ENCODE measurements at places on chromosomes 13 and 19. TPM values are rescaled to one million over a fixed set of nuclear protein-coding genes. Genes with fewer than 3 reads are reported as not detected.
A peak's percentile ranks its signal among the peaks of the same experiment; 100 is the strongest.

- no peak for DNase-seq
- H3K27me3 ChIP-seq: no peaks in the 10 kb centered on the region
- no peak overlapping the region for H3K27ac ChIP-seq
- no peaks in the 10 kb centered on the region for H3K36me3 ChIP-seq
Measured at GRCh38 chr13:100234006-100234405, 145.1 kb downstream of the PCCA start.

DNA sequence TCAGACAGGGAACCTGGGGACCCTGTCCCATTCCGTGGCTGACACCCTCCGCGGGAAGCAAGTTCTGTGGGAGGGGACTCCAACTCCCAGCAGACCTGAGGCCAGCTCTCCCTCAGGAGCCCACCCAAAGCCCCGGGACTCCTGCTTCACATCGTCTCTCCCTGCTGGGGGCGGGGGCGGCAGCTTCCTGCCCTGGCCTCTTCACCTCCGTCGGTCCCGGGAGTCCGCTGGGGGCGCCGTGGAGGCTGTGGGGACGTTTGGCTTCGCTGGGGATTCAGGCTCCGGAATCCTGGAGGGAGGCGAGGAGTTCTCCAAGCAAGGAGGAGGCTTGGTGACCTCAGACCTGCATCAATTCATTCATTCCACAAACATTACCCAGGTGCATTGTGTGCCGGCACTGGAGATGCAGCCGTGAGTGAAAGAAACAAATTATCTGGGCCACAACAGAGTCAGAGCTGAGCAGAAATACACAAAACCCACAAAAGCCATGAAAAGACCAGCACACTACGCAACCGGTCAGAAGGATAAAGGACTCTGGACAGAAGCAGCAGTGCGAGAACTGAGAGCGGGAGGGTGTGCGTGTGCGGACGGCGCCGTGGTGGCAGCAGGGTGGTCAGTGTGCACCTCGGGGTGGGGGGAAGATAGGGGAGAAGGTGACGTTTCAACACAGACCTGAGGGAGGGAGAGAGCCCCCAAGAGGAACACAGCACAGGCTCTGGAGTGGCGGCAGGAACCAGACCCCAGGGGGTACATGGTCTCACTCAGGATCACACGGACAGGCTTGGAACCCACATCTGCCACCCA is 19.0 kb downstream of the EPS8L1 start:
- H3K36me3 ChIP-seq: peaks cover 19% of the 10 kb centered on the region
- no peak overlapping the region for H3K27ac ChIP-seq
- H3K27me3 ChIP-seq: no peaks in the 10 kb centered on the region
- no peak overlapping the region for H3K4me3 ChIP-seq
- DNase-seq: peak; percentile 88

Gene CEBPA
- total RNA-seq: 5.0 TPM

Gene FFAR1
- total RNA-seq: not detected

DNA sequence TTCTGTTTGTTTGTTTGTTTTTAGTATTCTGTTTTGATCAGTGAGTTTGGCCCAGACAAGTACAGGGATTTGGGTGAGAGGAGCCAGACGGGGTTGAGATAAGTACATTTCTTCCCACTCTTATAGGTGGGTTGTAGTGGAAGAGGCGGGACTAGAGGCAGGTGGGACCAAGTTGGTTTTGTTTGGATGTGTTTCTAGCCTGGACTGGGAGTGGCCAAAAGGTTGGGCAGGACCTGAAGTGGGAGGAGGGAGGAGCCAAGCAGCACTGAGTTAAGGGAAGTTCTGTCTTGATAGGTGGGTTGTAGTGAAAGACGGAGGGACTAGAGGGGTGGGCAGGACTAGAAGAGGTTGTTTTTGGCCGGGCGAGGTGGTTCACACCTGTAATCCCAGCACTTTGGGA is 9.0 kb downstream of the DNASE2 start:
- H3K27ac ChIP-seq: no peak overlapping the region
- peak; percentile 89 for DNase-seq
- no peaks in the 10 kb centered on the region for H3K27me3 ChIP-seq

Measured in osteoblast (primary cell).